ENCODE measurements at places on chromosomes 3 and 15.

DNA sequence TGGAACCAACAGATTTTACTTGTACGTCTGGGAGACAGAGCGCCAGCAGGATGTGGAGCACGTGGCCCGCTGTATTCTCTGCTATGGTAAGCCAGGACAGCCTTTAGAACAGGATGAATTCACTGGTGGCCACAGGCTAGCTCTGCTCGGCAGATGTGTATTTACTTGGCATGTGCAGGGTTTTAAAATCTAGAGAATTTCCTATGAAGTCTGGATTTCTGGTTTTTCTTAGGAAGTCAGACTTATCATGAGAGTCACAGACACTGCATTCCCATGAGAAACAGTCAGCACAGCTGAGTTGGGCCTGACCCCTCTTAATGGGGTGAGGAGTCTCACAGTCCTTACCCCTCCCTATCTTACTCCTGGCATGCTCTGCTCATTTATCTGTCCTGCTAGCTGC, 84.6 kb upstream of the COL6A5 start:
- DNase-seq: no peak

- no peak for DNase-seq
Observed at GRCh38 chr3:41936384-41936783, 25.5 kb downstream of the ULK4 start.

DNA sequence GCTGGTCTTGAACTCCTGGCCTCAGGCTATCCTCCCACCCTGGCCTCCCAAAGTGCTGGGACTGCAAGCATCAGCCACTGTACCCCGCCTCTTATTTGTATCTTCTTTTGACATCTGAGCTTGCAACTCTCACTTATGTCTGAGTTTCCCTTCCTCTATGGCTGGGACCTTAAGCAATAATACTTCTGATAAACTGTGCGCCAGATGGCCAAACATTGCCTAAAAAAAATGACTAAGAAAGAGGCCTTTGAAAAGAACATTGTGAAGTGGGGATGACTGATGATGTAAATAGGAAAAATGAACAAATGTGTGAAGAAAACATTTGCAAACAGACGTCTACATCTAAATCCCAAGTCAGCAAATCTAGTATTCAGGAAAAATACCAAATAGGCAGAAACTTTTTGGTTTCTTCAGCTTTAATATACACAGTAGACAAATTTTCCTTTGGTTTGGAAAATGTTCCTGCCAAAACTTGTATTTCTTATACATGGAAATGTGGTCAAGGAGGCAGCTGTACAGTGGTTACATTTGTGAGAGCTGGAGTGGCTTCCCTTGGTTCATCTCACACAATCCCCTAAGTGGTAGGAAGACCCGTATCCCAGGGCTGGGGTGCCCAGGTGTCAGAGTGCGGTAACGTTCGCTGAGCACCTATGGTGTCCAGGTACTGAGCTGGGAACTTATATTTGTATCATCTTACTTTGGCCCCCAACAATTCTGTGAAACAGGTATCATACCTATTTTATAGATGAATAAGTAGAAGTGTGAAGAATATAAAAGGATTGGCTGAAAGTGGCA, 11.6 kb upstream of the TFRC start:
- DNase-seq: no peak

DNA sequence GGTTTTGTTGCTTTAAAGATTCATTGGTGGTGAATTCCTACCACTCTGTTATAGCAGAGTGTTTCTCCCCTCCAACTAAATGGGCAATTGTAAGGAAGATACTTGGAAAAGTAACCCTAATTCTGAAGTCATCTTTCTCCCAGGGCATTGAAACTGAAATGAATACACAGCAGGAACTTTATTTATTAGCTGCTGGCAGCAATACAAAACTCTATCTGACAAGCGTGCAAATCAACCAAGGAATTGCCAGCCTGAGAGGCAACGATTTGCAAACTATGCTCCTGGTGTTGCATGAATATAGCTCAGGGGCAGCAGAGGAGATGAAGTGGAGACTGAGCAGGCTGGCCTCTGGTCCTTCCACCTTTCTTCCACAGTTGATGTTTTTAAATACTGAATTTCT, 48.9 kb downstream of the CD200R1 start:
- no peak for DNase-seq

GRCh38 chr3:23594066-23594465, 211.7 kb upstream of the UBE2E1 start:
- DNase-seq: no peak

GRCh38 chr3:99633887-99634558, 4.4 kb upstream of the COL8A1 start:
- DNase-seq: peak; percentile 89

DNA sequence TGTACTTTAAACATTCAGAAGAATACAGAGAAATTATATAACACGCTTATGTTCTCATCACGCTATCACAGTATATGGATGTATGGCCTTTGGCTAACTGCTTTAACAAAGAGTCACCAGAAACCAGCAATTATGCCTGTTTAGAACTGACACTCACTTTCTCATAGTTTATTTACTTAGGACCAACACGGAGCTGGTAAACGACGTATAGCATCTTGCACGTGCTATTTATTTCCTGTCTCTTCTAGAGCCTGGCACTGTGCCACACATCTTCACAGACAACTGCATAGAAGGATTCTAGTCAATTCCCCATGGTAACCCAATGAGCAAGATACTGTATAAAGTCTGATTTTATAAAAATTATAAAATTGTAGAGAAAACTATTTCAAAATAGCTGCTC, 43.6 kb downstream of the TBC1D2B start:
- DNase-seq: no peak

- DNase-seq: no peak
Observed at GRCh38 chr15:94734460-94734859, 503.1 kb downstream of the MCTP2 start.

DNA sequence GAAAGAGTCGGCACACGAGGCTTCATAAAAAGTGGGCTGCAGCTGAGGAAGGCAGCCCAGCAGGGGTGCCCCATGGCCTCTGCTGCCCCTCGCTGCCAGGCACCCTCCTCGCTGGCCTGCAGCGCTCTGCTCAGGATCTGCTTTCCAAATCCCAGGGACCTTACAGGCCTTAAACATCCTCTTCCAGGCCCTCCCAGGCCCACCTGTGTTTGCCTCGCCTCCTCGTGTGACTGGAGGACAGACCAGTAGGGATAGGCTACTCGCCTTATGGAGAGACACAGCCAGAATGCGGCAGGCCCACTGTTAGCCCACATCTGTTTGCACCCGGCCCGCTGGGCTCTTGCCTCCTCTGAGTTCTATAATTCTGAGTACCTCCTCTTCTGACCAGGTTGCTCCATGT, 124.5 kb upstream of the PLXNA1 start:
- no peak for DNase-seq

DNA sequence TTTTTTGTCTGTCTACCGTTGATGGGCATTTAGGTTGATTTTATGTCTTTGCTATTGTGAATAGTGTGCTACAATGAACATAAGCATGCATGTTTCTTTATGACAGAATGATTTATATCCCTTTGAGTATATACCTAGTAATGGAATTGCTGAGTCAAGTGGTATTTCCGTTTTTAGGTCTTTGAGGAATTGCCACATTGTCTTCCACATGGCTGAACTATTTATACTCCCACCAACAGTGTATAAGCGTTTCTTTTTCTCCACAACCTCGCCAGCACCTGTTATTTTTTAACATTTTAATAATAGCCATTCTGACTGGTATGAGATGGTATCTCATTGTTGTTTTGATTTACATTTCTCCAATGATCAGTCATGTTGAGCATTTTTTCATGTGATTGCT, 89.6 kb upstream of the GALNT15 start:
- peak; percentile 96 for DNase-seq

- no peak for DNase-seq
Observed at GRCh38 chr15:90161950-90162361, 39.2 kb upstream of the SEMA4B start.

DNA sequence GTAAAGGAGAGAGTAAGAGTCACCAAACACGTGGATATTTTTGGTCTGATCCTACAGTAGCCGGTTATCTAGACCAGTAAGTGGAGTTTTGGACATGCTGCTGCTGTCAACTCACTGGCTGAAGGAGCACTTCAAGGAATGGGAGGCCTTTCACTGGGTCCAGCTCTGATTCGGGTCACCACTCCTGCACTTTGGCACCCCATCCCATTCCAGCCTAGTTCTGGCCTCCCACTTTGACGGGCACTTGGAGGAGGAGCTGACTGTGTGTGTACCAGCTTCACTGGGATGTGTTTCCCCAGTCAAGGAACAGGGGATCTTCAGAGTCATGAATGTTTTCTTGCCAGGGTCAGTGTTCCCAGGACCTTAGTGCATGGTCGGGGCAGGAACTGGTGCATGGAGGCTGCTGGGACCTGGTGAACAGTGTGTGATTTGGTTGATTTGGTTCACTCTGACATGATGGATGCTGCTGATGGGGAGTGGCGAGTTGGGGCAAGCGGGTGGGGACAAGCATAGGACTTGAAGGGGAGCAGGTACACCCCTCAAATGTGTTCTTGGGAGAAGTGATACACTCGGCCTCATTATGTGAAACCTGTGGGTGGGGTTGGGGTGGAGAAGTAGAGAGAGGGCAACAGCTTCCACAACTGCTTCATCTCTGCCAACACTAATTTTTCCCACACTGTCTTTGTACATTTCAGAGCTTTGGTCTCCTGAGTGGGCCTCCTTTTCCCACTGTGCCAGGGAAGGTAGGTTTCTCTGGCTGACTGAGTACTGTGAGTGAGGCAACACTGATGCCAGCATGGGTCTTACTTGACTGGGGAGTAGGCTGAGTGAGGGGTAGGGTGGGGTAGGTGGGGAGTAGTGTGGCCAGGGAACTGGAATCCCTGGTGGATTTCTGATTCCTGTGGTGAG, 64.0 kb downstream of the RGMA start:
- no peak for DNase-seq

GRCh38 chr3:52428151-52429005, 16.5 kb downstream of the SEMA3G start:
- peak; percentile 71 for DNase-seq

DNA sequence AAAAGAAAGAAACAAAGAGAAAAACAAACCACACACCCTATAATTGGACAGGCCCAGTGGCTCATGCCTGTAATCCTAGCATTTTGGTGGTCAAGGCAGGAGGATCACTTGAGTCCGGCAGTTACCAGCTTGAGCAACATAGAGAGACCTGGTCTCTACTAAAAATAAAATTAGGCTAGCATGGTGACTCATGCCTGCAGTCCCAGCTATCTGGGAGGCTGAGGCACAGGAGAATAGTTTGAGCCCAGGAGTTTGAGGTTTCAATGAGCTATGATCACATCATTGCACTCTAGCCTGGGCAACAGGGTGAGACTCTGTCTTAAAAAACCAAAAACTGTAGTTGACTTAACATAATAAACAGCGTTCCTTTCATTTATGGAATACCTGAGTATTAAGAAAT, 72.3 kb upstream of the ST3GAL6 start:
- DNase-seq: no peak

- no peak for DNase-seq
Observed at GRCh38 chr15:95916568-95916967, 413.9 kb upstream of the NR2F2 start.

GRCh38 chr3:78926523-78926922, 841.3 kb downstream of the ROBO1 start:
- no peak for DNase-seq

DNA sequence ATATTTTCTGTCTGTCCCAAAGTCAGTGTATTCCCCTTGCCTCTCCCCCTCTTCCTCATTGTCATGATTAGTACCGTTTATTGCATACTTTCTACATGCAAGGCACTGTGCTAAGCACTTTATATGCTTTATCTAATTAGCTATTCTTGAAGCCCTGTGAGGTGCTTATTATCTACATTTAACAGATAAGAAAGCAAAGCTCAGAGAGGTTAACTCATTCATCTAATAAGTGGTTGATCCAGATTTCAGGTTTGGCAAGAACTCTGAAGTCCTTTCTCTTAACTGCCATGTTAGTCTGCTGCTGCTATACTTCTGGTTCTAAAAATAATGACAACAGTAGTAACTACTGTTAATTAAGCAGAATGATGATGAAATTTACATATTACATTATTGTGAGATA, 13.5 kb downstream of the IQGAP1 start:
- no peak for DNase-seq

DNA sequence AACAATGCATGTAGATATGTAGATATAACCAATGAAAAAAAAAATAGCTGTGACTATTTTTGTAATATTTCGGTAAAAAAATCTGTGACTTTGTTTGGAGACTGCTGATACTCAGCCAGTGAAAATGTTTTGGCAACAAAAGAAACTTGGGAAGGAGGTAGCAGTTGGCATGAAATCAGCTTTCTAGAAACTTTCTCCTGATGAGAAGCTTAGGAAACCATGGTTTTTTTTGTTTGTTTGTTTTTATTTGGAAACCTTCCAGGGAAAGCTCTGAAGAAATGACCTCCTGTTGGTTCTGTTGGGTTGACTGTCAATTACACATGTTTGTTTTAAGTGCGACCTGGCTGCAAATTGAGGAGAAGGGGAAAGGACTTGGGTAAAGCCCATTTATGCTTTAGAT, 445.9 kb downstream of the UNC13C start:
- no peak for DNase-seq

- DNase-seq: no peak
Observed at GRCh38 chr3:57977818-57978235, 30.4 kb upstream of the FLNB start.

GRCh38 chr3:175916191-175916934, 1057.2 kb downstream of the NAALADL2 start:
- no peak for DNase-seq

DNA sequence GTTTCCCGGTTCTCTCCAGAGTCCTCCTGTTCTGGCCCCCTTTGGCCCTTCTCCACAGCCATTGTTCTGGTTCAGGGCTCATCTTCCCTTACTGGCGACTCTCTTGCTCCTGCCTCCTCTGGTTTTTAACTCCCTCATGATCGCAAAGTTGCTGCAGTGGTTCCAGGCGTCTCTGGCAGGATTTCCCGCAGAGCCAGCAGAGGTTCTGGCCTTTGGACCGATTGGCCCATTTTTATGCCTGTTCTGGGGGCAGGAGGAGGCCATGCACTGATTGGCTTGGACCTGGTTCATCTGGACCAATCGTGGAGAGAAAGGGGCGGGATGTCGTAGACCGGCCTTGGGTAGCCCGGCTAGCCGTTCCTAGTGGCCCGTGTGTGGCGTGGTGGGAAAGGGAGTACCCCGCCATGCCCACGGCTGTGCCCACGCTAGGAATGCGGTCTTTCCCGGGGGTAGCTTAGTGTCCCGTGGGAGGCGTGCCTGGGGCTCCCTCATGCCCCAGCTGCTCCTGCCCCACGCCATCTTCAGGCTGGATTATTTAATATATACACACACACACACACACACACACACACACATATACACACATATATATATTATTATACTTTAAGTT, 113.4 kb downstream of the FBLN2 start:
- no peak for DNase-seq

DNA sequence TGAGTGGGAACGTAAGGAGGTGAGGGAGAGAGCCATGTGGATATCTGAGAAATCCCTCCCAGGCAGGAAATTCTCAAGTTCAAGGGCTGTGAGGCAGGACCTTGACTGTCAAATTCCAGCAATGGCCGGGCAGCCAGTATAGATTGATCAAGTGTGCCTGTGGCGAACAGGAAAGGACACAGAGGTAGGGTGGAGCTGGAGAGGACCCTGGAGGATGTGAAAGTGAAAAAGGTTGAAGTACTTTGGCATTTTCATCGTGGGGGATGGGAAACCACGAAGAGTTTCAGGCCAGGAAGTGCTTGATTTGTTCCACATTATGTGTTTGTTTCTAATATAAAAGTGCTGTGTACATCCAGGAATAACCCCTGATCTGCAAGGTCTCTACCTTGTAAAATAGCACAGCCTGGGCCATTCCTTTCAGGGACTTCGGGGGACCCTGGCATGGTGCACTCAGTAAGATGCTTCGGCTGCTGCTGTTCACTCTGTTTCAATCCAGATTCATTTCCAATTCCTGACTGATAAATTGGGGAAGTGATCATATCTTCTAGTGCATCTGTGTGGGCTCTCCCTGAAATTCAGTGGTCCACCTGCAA, 156.6 kb downstream of the MCTP2 start:
- no peak for DNase-seq

All from dermis microvascular lymphatic vessel endothelial cell (primary cell).